GM06990 (cell line): ENCODE measurements at places on chromosomes 11 and 22.

DNA sequence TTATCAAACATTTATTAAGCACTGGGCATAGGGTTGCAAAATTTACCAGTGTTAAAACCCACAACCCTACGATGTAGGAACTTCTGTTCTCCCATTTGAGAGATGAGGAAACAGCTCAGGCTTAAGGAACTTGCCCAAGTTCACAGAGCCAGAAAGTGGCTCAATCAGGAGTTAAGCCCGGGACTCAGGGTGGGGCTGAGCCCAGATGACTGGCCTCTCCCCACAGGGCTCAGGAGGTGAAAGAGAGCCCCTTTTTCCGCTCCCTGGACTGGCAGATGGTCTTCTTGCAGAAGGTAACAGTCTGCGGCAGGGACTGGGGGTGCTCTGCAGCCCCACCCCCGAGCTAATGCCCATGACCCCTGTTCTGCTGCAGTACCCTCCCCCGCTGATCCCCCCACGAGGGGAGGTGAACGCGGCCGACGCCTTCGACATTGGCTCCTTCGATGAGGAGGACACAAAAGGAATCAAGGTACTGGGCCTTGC lies 5.6 kb upstream of the ANKRD13D start:
- DNase-seq, result no peak

- peak; percentile 3 for DNase-seq
Observed at GRCh38 chr11:8531312-8531711, 62.7 kb downstream of the STK33 start.

GRCh38 chr11:61826930-61827570 lies 1.1 kb upstream of the FADS2 start:
- DNase-seq, result no peak

GRCh38 chr11:47233051-47233450 lies 15.6 kb downstream of the ACP2 start:
- no peak for DNase-seq

- no peak for DNase-seq
Observed at GRCh38 chr11:17852246-17852645, 117.7 kb downstream of the KCNC1 start.

GRCh38 chr11:57121996-57122395 lies 59.8 kb upstream of the LRRC55 start:
- no peak for DNase-seq

GRCh38 chr11:15801126-15801525 lies 555.2 kb downstream of the SOX6 start:
- no peak for DNase-seq

DNA sequence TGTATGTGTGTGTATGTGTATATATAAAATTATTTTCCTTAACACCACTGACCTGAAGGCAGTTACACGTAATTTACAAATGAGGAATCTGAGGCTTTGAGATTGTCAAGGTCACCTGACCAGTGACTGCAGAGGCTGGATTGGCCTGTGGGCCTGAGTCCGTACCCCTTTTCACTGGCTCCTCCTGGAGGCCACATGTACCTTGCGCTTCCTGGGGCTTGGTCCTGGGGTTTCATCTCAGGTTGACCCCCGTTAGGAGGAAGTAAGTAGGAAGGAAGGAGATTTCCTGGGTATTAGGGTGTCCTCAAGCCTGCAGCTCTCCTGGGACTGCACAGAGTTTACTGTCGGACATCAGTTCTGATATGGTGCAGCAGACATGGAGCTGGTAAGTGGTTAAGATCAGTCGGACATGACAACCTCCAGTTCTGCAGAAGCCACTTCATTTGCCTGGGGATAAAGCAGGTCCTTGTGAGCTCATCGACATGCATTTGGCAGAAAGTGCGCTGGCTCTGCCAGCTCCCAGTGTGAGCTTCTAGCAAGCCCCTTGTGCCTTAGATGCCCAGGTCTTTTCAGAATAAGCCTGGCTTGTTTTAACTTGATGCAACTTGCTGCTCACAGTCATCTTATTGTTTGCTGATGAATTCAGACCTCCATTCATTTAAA lies 36.6 kb downstream of the ST3GAL4 start:
- DNase-seq, result no peak
